DND-41 (cell line): ENCODE measurements at places on chromosomes 7 and 10.
A peak's percentile ranks its signal among the peaks of the same experiment; 100 is the strongest.

- DNase-seq, result peak; percentile 36
These were observed 28.9 kb upstream of the TRIM8 start for GRCh38 chr10:102615361-102615760.

DNA sequence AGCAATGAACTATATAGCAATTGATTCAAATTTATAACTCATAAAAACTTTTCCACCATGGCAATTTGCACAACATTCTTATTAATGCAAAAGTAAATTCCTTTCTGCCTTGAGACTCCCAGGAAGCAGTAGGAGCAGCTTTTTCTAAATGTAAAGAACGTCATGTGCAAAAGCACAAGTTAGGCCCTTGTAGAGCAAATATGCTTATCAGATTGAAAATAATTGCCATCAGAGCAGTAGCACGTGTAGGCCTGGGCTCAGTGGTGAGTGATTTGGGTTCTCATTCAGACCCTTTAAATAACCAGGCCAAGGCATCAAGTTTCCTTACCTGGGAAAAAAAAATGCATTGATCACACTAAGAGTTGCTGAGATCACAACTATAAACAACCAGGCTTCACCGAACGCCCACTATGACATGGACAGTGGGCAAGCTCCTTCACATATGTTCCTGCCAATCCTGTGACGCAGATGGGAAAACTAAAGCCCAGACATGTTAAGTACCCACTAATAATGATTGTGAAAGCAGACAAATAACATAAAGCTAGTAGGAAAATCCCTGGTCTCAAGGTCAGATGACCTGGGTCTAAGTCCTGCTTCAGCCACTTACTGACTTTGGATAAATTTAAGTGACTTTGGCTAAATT, 22.1 kb upstream of the SAR1A start:
- DNase-seq, result no peak

GRCh38 chr7:101947899-101948298, 130.5 kb downstream of the CUX1 start:
- DNase-seq, result no peak

GRCh38 chr7:115937960-115938359, 92.6 kb downstream of the TFEC start:
- DNase-seq, result no peak

- DNase-seq, result no peak
These were observed 124.9 kb upstream of the CTTNBP2 start for GRCh38 chr7:117997862-117998825.

GRCh38 chr7:954330-955238, at the start of gene ADAP1:
ADAP1 (minus strand) TSS chr7:954680; CDS start chr7:954477, 203 bp downstream.
- DNase-seq, result no peak

DNA sequence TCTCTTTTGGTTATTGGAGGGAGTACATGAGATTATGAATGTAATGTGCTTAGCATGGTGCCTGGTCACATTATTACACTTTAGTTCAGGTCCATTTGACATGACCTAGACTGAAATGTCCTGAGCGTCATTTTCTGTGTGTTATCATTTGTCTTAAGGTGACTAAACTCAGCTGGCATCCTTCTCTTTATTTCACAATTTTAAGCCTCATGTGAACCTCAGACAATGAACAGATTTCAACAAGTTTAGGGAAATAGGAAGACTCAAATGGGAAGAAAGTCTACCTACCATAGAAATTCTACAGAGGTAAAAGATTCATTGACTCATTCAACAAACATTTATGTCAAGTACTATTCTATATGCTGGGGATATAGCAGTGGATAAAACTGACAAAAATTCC, 70.2 kb upstream of the EXOC6 start:
- DNase-seq, result no peak

- DNase-seq, result no peak
These were observed 106.6 kb upstream of the DOCK1 start for GRCh38 chr10:126798649-126799048.

DNA sequence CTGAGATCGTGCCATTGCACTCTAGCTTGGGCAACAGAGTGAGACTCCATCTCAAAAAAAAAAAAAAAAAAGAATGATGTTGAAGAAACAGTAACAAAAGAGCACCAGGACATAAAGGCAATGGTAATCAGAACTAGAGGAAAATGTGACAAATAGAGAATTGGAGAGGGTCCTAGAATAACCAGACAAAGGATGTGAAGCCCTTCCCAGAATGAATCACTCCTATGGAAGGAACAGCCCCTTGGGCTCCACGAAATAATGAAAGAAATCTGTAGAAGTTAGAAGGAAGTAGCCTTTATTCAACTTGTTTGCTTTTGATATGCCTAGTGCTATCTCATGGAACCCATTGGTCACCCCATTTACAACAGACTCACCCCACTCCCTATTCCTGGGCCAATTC, 169.2 kb downstream of the SUGCT start:
- DNase-seq, result no peak

GRCh38 chr10:132232023-132232951, 45.5 kb downstream of the DPYSL4 start:
- DNase-seq, result no peak

DNA sequence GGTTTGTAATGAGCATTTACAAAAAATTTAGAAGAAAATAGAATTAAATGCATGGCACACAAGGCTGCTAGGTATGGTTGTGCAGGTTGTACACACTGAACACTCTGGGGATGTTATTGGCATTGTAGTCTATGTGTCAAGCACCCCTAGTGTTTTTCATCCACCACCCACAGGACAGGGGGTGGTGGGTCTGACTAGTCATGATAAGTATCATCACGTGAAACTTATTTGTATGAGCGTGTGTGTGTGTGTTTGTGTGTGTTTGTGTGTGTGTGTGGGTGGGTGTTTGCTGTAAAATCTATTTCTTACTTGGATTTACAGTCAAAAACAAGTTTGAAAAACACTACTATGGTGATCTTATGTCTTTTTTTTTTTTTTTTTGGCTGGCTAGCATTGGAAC, 66.5 kb downstream of the MAP3K8 start:
- DNase-seq, result no peak

DNA sequence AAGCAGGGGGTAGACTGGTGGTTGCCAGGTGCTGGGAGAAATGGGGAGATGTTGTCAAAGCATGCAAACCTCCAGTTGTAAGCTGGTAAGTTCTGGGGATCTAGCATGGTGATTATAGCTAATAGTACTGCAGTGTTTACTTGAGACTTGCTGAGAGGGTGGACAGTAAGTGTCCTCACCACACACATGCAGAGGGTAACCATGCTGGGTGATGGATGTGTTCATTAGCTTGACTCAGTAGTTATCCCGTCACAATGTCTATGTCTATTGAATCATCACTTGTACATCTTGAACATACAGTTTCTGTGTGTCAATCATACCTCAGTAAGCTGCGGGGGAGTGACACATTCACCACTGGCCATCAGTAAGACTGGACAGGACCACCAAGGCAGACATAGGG, 42.1 kb downstream of the GSDME start:
- no peak for DNase-seq

- DNase-seq, result no peak
These were observed 209.9 kb downstream of the SEMA3E start for GRCh38 chr7:83439026-83439425.

GRCh38 chr10:127877699-127878098, 15.0 kb downstream of the CLRN3 start:
- no peak for DNase-seq

GRCh38 chr7:138833596-138833995, 35.6 kb upstream of the ATP6V0A4 start:
- no peak for DNase-seq

- DNase-seq, result no peak
These were observed 51.6 kb downstream of the PIK3CG start for GRCh38 chr7:106916679-106917078.

DNA sequence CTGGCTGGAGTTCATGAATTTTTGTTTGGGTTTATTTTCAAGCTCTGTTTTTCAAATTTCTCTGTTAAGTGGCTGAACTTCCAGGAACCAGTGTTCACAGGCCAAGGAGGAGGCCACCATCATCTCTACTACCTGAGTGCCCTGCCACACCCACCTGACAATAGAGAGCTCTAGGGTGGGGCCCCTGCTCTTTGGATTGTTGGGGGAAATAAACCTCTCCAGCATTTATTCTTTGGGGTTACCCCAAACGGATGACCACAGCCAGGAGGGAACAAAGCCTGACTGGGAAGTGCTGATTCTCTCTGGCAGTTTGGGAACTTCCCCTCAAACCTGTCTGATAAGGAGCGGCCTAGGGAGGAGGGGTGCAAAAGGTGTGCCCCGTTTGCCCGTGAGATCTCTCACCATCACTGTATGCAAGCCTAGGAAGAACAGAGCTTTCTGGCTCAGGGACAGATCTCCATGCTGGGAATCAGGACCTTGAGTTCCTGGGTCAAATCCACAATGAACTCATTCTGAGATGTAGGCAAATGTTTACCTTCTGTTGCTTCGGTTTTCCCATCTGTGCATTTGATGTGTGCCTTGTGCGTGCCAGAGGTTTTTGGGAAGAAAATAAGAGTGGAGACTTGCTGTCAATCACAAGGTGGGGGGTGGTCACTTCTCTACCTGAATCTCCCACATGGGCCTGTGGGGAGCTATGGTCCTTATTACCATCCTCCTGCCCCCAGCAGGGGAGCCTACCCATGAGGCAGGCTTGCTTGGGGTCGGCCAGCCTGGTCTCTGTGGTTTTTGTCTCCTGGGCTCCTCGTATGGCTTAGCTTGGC, 27.7 kb upstream of the PDCD4 start:
- DNase-seq, result no peak

GRCh38 chr10:74763934-74764591, 62.3 kb upstream of the KAT6B start:
- no peak for DNase-seq

DNA sequence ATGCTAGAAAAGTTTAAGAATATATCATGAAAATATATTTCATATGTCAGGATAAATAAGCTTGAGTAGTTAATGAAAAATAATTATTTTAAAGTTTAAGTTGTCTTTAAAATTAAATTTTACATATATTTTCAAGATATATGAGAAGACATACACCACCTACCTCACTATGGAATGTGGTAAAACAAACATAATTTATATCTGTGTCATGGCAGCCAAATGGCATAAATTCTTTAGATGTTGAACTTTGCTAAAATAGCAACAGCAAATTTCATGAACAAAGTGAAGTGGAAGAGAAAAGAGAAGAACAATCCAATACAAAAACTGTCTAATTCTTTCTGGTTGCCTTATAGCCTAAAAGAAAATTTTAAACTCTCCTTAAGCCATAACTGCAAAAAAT, 39.6 kb upstream of the SLC16A12 start:
- no peak for DNase-seq

- peak; percentile 83 for DNase-seq
These were observed 202.0 kb downstream of the MAD1L1 start for GRCh38 chr7:2030475-2031450.

GRCh38 chr7:74674166-74674565, 16.6 kb downstream of the GTF2I start:
- no peak for DNase-seq

- DNase-seq, result peak; percentile 19
These were observed 510.0 kb downstream of the ANKRD7 start for GRCh38 chr7:118734541-118734940.

GRCh38 chr7:135168489-135169140, 1.9 kb downstream of the CYREN start:
- DNase-seq, result no peak

GRCh38 chr7:131115340-131115739, 212.3 kb upstream of the MKLN1 start:
- no peak for DNase-seq

DNA sequence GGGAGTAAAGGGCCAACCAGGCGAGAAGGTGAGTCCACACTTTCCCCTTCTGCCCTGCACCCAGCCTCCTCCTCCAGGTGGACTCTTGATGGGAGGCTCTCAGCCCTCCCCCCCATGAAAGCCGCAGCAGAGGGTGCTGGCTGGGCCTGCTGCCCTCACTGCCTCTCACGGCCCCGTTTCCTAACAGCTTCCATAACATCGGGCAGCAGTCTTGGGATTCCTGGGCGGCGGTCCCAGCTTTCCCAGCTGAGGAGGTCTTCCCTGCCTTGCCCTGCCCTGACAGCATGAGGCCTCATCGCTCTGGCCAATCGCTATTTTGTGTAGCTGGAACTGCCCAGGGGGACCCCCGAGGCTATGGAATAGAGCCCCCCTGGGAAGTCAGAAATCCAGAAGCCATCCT, 76.3 kb downstream of the COL13A1 start:
- DNase-seq, result no peak

- no peak for DNase-seq
These were observed 126.5 kb downstream of the PLPP4 start for GRCh38 chr10:120583424-120584108.

DNA sequence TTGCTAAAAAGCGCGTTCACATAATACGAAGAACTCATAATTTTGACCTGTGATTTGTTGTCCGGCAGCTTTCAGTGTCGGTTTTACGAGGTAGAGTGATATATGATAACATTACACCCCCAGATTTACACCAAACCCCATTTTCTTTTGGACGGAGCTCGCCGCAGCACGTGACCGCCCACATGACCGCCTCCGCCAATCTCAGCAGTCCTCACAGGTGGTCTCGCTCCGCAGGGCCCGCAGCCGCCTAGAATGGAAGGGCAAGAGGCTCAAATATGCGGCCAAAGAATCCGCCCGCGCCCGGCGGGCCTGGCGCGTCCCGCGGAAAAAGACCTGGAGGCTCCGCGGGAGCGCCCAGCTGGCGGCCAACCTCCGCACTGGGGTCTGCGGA, at the start of gene HOXA7:
TSS of gene HOXA7 (minus strand) at position 168 of the 391 bp plus-strand sequence. CDS start at position 38, 130 bp downstream.
- peak; percentile 76 for DNase-seq

GRCh38 chr10:35003906-35004305, 86.2 kb downstream of the CUL2 start:
- DNase-seq, result no peak

DNA sequence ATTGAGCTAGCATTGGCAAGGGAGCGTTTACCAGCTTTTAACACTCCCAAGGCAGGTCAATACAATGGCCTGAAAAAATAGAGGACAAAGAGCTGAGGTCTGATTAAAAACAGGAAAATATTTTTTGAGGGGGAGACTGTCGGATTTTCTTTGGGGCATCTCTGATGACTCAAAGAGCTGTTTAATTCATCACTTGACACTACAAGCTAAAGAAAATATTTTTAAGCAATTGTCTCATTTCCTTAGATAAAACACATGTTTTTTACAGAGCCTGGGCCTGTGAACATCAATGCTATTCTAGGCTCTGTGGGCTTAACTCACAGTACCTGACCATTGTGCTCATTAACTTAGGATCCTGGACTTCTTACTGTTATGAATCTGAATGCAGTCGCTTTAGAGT, 100.8 kb downstream of the NRP1 start:
- no peak for DNase-seq

- no peak for DNase-seq
These were observed 18.5 kb upstream of the SRGN start for GRCh38 chr10:69069090-69070042.

- DNase-seq, result no peak
These were observed 210.2 kb downstream of the MDFIC start for GRCh38 chr7:115132096-115132495.

- no peak for DNase-seq
These were observed 68.6 kb downstream of the DYNC2I1 start for GRCh38 chr7:158924956-158925355.

DNA sequence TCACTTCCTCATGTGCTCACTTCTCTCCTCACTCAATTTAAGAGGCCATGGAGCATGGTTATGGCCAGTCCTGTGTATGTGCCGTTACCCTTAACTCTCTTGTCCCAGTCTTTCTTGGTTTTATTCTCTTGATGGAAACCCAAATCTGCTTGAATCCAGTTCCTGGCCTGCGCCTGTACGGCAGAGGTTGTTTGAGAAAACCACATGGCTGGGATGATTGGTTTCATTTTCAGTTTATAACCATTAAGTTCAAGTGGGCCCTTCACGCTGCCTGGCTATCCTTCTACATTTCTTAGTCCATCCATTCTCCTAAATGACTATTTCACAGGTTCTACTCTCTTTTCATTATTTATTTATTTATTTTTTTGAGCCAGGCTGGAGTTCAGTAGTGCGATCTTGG, 1.6 kb upstream of the ZNF239 start:
- DNase-seq, result peak; percentile 15

GRCh38 chr7:3236268-3236667, 64.8 kb upstream of the SDK1 start:
- no peak for DNase-seq
